Activated CD8-positive, alpha-beta memory T cell treated with anti-CD3 and anti-CD28 coated beads, Interleukin-2, amount 10 ng/mL, durations not matched to agents 7 days and 5 days (primary cell): ENCODE measurements at places on chromosomes 6 and 20.

- DNase-seq = no peak
Observed at GRCh38 chr20:2920473-2920872, 47.2 kb downstream of the PTPRA start.

DNA sequence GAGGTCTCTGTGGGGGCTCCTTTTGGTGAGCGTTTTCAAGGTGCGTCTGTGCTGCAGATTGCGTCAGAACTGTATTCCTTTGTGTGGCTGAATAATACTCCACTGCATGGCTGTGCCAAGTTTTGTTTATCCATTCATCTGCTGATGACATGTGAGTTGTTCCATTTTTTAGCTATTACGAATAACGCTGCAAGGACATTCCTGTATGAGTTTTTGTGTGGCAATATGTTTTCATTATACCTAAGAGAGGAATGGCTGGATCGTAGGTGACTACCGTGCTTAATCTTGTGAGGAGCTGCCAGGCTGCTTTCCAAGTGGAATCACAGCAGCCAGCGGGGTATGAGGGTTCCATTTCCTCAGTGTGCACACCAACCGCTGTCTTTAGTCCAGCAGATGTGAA, 1.1 kb upstream of the DACT2 start:
- DNase-seq = no peak

- no peak for DNase-seq
Observed at GRCh38 chr6:132919045-132919860, 104.9 kb downstream of the RPS12 start.

DNA sequence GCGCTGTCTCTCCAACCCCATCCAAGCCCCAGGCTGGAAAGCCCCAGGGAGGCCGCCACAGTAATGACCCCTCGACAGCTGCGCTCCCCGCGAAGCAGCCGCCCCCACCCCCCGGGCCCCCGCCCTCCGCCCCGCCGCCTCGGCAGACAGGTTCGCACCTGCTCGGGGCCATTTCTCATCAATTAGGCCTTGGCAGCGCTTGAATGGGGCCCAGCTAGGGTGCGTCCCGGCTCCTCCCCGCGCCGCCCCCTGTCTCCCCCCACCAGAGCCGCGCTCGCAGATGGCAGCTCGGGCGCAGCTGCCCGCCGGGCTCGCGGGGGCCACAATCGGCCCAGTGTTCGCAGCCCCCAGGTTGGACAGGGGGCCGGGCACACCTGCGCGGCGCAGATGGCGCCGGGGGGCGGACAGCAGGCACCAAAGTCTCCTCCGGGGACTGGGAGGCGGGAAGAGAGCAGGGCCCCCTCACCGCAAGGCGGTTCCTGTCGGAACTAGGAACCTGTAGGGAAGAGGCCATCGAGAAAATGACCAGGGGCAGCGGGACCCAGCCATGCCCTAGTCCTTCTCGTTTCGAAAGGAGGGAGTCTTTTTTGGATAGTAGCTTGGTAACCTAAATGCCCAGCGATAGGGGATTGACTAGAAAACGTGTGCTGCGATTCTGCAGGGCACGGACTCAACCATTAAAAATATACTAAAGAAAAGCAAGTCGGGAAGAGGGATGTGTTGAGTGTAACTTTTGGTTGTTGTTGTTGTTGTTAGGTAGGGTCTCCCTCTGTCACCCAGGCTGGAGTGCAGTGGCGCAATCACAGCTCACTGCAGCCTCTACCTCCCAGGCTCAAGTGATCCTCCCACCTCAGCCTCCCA, 83.2 kb upstream of the EYA2 start:
- DNase-seq = no peak

DNA sequence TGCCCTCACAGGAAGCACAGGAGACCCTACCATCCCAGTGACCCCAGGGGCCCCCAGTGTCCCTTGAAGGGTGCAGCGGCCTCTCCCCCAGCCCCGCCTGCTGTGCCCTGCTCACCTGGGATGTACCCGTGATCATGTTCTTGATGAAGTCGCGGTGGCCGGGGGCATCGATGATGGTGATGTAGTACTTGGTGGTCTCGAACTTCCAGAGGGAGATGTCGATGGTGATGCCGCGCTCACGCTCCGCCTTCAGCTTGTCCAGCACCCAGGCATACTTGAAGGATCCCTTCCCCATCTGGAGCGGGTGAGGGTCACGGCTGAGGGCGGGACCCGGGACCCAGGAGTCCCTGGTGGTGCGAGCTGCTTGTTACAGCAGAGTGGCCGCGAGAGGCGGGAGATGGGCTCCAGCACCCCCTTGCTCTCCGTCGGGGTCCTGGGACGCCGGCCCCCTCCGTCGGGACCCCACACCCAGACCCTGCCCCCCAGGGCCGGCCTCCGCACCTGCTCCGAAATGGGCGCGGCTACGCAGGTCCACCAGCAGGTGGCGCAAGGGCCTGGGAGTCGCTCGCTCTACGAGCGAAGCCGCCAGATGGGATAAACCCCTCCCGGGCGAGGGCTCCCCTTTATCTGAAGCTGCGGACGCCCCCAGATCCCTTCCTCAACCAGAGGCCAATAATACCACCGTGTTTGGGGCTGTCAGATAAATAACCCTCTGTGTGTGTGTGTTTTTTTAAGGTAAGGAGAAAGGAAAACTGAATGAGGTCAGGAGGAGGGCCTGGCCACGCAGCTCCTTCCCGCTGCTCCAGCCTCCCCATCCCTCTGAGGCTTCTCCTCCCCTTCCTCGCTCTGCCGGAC, 2.9 kb downstream of the EEF1A2 start:
- DNase-seq = peak; percentile 79

GRCh38 chr20:40111282-40111681, 577.8 kb downstream of the MAFB start:
- no peak for DNase-seq

DNA sequence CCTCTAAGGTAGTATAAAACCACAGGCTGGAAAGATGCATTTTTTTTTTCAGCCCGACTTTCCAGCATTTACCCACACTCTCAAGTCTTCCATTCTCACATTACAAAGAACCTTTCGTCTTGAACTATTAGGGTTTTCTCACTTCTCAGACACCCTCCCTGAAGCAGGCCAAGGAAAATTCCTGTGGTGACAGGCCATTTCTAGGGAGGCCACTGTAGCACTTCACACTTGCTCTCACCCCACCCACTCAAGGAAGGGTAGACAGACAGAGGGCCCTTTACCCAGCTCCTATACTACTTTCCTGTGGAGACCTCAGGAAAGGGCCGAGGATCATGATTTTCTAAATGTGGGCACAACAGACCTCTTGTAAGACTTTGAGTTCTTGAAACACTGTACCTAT, 27.7 kb downstream of the KCNS1 start:
- no peak for DNase-seq

DNA sequence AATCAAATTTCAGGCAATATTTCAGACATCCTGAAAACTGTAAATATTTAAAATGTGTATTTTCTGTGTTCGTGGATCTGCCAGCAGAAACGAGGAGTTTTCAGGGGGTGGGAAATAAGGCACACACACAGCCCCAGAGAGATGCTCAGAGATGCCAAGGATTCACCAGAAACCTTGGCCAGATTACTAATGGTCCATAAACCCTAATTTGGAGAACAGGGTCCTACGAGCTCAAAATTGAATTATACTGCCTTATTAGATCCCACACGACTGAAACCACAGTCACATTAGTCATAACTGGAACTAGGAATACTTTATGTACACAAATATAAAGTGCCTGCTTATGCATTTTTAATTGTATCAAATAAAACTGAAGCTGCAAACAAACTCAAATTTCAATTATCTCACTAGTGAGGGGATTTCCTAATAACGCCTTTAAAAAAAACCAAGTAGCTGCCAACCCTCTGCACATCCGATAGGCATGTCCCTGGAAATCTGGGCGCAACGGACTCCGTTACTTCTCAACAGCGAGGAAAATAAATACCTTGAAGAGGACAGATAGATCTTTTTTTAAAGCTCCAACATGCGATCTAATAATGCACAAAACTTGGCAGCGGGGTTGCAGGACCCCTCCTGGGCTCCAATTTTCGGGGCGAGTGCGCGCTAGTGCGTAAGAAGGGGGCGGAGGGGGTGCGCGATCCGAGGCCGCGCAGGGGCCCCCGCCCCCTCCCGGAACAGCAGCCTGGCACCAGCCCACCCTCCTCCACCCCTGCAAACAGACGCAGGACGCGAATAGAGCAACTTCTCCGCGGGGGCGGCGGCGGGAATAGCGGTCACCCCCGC, 897 bp downstream of the CHD6 start:
- DNase-seq = peak; percentile 59

DNA sequence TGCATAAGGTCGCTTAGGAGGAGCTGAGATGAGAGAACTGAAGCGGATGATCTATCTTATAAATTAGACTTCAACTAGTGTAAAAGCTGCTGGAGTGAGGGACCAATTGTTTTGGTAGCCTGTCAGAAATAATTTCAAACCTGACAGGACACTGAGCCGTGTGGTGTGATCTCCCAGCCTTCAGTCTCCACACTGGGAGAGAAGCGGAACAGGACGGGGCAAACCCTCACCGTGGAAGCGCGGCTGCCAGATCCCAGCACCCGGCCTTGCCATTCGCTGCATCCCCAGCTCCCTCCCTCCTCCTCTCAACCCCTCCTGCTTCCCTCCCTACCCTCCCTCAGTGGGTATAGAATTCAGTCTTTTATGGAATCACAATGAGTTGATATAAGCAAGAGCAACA, 900.1 kb upstream of the SLC35B3 start:
- no peak for DNase-seq

GRCh38 chr20:8490076-8490830, 358.2 kb downstream of the PLCB1 start:
- no peak for DNase-seq

DNA sequence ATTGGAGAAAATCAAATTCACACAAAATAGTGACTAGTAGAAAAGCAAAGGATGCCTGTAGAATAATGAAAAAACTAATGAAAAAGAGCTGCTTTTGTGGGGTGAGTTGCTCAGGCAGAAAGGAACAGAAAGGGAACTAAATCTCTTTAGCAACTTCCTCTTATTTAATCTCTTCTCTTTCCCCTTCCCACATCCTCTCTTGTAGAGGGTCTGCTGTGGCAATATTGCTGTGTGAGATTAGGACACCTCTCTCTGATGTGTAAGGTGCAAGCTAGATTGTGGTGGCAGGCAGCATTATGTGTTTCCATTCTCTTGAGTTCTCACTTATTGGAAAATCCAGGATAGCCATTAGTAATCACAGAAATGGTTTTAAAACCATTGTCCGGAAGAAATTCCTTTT, 49.7 kb downstream of the SYNE1 start:
- no peak for DNase-seq

- DNase-seq = no peak
Observed at GRCh38 chr20:62405108-62405980, 1.7 kb downstream of the CABLES2 start.

DNA sequence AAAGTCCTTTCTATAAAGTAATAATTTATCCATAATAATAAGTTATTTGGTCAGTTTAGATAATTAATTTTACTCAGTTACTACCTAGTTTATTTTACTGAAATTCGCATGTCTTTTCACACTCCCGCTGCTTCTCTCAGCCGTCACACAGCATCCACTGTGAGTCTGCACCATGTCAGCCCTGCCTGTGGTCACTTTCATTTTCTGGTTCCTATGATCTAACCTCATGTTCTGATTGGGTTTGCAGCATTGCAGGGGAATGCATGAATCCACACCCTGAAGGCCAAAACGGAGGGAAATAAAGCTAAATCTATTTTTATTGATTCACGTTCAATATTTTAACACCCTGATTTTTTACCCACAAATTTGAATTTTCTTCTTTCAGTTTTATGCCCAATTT, 47.4 kb downstream of the PDE10A start:
- DNase-seq = no peak

DNA sequence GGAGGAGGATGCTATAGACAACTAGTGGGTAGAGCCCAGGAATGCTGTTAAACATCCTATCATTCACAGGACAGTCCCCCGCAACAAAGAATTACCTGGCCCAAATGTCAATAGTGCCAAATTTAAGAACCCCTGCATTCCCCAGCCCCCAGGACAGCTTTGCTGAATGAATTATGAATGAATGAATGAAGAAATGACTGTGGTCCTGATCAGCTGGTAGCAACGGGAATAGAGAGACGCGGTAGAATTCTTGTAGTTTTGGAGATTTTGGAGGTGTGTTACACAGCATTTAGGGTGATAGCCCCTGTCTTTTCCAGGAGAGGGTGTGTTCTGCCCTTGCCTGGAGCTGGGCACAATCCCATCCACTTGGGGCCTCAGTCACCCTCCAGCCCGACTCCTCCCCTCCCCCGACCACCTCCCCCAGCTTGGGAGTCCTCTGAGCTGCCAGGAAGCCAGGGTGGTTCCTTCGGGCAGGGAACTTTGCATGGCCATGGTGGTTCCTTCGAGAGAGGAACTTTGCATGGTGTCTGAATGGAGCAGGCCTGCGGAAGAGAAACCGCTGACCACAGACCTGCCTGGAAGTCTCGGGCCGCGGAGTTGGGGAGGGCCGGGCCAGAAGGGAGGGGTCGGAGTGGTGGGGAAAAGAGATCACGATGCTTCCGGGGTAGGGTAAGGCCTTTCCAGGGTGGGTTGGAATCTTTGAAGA, 1.0 kb upstream of the HCK start:
- no peak for DNase-seq

- DNase-seq = no peak
Observed at GRCh38 chr6:52955871-52956270, 39.2 kb downstream of the GSTA4 start.

DNA sequence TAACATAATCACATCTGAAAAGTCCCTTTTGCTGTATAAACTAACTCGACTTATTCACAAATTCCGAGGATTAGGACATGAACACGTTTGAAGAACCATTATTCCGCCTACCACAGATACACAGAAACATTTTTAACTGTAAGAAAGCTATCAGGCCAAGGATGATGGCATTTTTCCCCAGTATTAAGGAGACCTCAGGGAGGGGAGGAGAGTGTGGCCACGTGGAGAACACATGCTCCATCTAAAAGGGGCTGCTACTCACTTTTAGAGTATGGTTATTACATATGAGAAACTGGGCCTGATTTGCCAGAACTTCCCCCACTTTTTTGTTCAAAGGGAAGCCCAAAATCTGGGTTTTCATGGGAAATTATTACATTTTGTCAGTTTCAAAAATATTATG, 153.4 kb downstream of the EYA2 start:
- DNase-seq = no peak

DNA sequence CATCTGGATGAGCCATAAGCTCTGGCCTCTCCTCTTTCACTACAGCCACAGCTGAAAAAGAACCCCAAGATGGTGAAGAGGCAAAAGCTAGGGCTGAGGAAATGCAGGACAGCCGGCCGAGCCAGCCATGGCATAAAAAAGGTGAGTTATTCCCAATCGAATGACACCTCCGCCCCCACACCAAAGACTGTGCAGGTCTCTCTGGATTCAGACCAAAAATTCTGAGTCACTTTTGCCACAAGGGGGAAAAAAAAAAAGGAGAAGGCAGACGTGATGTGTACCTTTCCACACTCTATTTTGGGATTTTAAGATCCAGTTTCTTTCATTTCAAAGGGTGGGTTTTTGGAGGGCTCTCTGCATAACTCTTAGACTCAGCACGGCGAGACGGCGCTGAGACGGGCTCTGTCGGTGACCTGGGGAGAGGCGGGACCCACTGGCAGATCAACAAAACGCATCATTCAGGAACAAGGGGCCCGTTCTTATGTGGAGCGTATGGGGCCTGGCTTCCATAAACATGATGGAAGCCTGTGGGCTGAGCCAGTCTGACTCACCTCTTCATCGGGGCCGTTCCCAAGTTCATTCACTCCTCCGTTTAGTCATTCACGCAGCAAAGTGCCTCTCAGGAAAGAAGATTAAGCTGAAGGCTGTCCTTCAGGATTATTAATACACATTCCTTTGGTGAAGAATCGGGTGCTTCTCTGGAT, 54.8 kb downstream of the NFATC2 start:
- no peak for DNase-seq

GRCh38 chr6:90072935-90073464, 178.7 kb downstream of the GJA10 start:
- DNase-seq = no peak
